Progenitor cell of endocrine pancreas (in vitro differentiated cells): ENCODE measurements at places on chromosomes 4 and X.

DNA sequence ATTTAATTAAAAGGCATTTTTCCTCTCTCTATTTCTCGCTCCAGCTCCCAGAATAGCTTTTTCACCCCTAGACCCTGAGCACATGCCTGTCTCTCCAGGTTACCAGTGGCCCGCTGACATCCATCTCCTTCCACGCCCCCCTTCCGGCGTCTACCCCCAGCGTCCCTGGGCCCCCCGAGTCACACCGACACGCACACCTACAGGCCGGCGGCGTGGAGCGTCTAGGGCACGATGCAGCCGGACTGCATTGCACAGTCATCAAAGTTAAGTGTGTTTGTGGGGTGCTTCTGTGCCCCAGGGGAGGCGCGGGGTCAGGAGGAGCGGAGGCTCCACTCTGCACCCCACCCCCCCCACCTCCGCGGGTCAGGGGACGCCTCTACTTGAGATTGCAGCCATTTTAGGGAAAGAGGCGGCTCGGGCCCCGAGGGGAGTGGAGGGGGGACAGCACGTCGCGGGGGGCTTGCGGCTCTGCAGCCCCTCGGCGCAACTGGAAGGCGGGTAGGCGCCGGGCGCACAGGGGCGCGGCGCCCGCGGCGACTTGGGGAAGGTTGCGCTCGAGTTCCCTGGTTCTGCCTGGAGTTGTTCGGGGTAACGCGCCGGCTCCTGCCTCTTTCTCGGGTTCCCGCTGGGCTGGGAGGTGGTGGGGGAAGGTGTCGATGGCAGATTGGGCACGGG is 112.7 kb downstream of the DHX15 start:
- peak overlapping the region; percentile 87 for H3K4me3 ChIP-seq
- DNase-seq: peak; percentile 15
- no peaks in the 10 kb centered on the region for H3K36me3 ChIP-seq
- H3K4me1 ChIP-seq: peaks cover 18% of the 10 kb centered on the region
- H3K27me3 ChIP-seq: peaks cover 86% of the 10 kb centered on the region
- H3K27ac ChIP-seq: peak overlapping the region; percentile 84

DNA sequence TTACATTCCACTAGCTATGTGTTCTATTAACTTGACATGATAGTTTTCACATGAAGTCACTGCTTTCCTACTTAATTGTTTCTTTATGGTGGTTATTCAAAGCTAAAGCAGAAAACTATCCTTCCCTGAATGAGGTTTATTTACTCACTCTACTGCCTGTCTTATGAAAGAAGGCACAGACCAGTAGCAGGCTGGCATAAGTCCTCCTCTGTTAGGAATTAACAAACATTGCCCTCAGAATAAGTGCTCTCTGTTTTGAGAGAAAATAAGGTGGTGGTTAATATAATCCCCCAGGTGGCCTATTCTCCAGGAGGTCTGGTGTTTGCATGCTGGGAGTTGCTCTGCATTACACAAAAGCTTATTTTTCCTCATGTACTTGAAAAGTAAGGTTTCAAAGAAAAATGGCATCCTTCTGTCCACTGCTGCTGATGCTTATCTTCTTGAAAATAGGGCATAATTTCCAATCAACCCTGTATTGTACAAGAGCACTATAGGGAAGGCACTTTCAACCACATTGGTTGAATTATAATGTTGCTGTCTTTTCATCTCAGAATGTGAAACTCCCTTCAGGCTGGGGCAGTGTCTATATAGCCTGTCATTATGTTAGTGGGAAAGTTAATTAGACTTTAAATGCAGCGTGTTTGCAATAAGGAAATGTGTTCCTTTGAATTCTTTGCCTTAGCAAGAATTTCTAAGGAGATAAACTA is 119.7 kb upstream of the TBC1D9 start:
- no peaks in the 10 kb centered on the region for H3K4me1 ChIP-seq
- no peak overlapping the region for H3K4me3 ChIP-seq
- no peak for DNase-seq
- peaks cover 7% of the 10 kb centered on the region for H3K36me3 ChIP-seq

- DNase-seq: no peak
- no peak overlapping the region for H3K27ac ChIP-seq
These were observed 5.5 kb upstream of the FIP1L1 start for GRCh38 chr4:53371843-53372521.

DNA sequence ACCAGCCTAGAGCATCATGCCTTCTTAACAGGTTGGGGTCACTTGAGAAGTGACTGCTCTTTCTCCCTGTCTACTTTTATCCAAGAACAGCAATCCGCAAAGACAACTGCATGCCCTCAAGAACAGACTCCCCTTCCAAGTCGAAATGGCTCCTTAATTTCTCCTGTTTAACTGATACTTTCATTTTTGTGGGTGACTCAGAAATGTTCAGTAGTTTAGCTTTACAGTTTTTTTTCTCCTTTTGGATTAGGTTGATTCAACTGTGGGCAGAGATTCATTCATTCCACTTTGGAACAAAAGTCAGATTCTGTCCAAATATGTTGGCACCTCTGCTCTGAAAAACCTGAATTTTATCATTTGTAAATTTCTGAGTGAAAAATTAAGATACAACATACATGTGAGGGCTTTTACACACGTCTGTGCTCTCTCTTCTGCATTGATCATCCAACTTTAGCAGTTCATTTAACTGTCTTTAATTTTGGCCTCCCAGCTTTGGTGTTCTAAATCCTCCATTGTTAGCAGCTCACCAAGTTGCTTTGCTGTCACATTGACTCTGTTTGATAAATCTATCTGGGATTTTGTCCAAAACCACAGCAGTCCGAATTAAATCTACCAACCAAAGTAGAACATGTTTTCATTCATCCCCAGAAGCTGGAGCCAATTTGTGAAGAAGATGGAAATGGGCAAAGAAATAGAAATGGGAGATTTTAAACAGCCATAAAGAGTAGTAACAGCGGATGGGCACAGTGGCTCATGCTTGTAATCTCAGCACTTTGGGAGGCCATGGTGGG is 50.0 kb downstream of the HOPX start:
- H3K36me3 ChIP-seq: peaks cover 1% of the 10 kb centered on the region
- H3K27me3 ChIP-seq: no peaks in the 10 kb centered on the region
- no peaks in the 10 kb centered on the region for H3K4me1 ChIP-seq
- DNase-seq: no peak
